Colonic mucosa (tissue), 4 donors: ENCODE measurements at places on chromosomes 12 and 14. TPM values are rescaled to one million over a fixed set of nuclear protein-coding genes. Genes with fewer than 3 reads are reported as not detected.

SLC38A4 gene
- 3.2 TPM for total RNA-seq

SOX5 gene
- 1.6 TPM for total RNA-seq

SYT1 gene
- total RNA-seq, result 0.94 TPM

DNA sequence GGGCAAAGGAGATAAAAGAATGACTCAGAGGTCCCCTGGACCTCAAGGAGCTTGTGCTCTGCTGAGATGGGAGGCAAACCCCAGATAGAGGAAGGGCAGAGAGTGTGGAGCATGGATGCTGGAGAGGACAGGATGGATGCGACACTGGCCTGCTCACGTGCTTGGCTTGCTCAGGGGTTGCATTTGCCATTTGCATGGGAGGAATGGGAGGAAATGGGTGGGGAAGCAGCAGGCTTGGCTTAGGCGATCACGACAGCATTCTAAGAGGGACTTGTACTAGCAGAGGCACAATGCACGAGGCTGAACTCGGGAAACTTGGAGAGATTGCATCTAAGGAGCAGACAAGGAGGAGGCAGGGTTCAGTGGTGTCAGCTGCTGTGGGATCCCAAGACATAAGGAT is 19.8 kb downstream of the CD9 start:
- no peak overlapping the region for H3K27ac ChIP-seq
- H3K36me3 ChIP-seq, result no peaks in the 10 kb centered on the region
- DNase-seq, result no peak
- H3K27me3 ChIP-seq, result no peaks in the 10 kb centered on the region

- no peak overlapping the region for H3K4me3 ChIP-seq
- H3K36me3 ChIP-seq, result no peaks in the 10 kb centered on the region
- no peaks in the 10 kb centered on the region for H3K27me3 ChIP-seq
- no peak overlapping the region for H3K27ac ChIP-seq
These were observed 2.1 kb downstream of the NFATC4 start for GRCh38 chr14:24369907-24370687.

GRCh38 chr12:117816-118345 is 51.3 kb downstream of the IQSEC3 start:
- no peak overlapping the region for H3K4me3 ChIP-seq
- H3K27me3 ChIP-seq, result no peaks in the 10 kb centered on the region
- no peaks in the 10 kb centered on the region for H3K4me1 ChIP-seq
- no peaks in the 10 kb centered on the region for H3K36me3 ChIP-seq
- DNase-seq, result no peak

DNA sequence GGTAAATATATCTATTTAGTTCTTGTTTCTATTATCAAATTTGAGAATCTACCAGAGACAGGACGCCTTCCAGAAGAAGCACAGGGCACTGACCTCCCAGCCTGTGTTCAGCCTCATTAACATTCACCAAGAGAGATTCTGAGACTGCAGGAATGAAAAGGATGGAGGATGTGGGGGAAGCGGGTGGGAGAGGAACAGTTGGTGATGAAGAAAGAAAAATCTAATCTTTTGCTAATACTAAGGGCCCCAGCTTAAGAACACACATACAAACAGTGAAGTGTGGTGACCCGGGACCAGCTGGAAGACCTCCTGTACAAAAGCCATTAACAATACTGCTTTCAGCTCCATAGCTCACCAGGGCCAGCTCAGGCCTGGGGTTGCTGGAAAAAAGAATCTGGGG is 160.5 kb downstream of the NUAK1 start:
- H3K27ac ChIP-seq, result no peak overlapping the region
- no peaks in the 10 kb centered on the region for H3K4me1 ChIP-seq
- no peak for DNase-seq
- H3K36me3 ChIP-seq, result no peaks in the 10 kb centered on the region

DNA sequence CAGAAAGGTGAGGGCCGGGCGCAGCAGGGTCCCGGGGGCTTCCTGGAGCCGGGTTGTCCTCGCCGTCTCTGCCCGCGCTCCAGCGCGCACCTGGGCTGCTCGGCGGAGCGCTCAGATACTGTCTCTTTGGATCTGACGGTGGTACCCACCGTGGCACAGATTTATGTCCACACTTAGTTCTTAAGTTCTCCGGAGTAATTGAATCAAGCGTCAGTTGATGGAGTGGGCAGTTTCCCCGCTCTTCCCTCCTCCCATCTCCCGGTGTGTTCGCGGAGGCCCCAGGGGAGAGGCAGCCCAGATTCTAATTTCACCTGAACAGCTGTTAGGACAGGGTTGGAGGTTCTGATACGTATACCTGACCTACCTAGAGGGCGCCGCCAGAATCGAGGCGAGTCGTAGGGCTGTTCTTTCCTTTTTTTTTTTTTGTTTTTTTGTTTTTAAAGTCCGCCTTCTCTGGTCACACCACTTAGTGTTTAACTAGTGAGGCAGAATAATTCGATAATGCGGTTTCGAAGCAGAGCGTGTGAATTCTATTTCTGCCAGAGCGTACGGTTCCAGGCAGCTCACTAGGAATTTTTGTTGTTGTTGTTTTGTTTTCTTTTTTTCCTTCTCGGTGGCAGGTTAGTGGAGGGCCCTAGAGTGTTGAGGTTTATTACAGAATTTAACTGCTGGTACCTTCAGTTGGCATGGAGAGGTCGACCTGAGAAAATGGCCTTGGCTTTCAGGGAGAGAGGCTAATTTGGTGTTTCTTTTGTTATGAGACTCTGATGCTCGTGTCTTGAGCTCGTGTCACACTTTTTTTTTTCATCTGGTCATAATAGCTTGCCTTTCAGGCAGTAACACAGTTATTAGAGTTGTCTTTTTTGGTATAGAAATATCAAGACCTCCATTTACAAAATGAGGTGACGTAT is 22.3 kb upstream of the GNS start:
- peak overlapping the region; percentile 58 for H3K27ac ChIP-seq
- H3K36me3 ChIP-seq, result no peaks in the 10 kb centered on the region
- no peaks in the 10 kb centered on the region for H3K4me1 ChIP-seq
- peak; percentile 52 for DNase-seq
- H3K4me3 ChIP-seq, result peak overlapping the region; percentile 49

DNA sequence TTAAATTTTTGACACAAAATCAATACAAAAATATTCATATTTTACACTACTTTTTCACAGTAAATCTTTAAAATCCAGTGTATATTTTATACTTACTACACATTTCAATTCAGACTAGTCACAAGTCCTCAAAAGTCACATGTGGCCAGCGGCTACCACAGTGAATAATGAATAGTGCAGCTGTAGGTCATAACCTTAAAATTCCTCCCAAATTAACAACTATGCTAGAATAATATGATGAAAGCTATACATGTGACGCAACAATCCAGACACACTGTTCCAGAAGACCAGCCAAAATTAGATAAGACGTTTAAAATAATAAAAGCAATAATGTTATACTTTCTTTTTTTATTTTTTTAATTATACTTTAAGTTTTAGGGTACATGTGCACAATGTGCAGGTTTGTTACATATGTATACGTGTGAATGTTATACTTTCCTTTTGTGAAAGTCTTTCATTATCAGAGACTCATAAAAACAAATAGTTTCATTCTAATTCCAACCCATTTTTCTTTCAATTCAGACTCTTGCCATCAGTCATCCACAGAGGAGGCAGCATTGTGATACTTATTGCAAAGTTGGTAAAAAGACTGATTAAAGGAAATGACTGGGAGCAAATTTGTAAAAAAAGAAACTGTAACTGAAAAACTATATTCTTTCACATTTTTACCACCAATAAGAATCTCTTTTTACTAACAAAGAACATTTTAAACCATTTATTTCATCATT is 67.0 kb downstream of the C2CD5 start:
- no peaks in the 10 kb centered on the region for H3K36me3 ChIP-seq
- no peaks in the 10 kb centered on the region for H3K4me1 ChIP-seq
- H3K27me3 ChIP-seq, result no peaks in the 10 kb centered on the region
- DNase-seq, result no peak
- no peak overlapping the region for H3K27ac ChIP-seq

DNA sequence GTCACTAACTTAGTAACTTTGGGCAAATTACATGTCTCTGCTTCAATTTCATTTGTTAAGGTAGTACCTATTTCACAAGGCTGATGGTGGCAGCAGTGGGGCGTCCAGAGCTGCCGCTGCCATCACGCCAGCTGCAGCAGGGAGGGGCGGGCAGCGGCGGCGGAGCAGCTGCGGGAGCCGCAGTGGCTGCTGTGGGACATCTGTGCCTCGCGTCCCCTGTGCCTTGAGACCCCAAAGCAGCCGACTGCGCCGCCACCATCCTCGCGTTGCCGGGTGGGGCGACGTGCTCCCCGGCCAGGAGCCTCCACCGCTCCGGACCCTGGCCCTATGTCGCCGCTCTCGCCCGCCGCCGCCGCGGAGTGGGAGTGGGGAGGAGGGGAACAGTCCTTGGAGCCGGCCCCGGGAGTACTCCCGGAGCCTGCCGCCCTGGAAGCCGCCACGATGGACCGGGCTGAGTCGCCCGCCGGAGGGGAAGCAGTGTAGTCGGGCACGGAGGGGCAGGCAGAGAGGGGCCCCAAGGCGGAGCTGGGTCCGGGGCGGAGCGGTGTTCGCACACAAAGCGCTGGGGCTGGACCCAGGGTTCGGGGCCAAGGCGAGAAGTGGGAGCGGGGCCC is 51.4 kb downstream of the A2M start:
- H3K27me3 ChIP-seq, result no peaks in the 10 kb centered on the region
- peaks cover 4% of the 10 kb centered on the region for H3K4me1 ChIP-seq
- H3K36me3 ChIP-seq, result no peaks in the 10 kb centered on the region

DNA sequence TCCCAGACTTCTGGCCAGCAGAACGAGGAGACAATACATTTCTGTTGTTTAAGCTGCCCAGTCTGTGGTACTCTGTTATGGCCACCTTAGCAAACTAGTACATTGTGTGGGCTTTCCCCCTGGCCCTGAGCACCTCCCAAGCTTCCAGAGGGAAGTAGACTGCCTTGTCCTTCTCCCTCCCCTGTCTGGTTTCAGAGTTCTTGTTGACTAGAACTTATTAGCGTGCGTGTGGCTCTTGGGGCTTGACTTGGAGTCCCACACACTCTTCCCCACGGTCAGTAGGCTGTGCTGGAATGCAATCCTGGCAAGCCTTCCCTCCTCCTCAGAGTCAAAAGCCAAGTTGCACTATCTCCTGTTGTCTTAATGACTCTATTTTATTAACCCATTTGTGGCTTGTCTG is 27.7 kb downstream of the FBLN5 start:
- no peaks in the 10 kb centered on the region for H3K4me1 ChIP-seq
- no peaks in the 10 kb centered on the region for H3K27me3 ChIP-seq
- DNase-seq, result no peak
- H3K27ac ChIP-seq, result no peak overlapping the region
- H3K36me3 ChIP-seq, result no peaks in the 10 kb centered on the region
- H3K4me3 ChIP-seq, result no peak overlapping the region
